ENCODE measurements at places on chromosomes 5 and 9.

- DNase-seq, result no peak
These were observed 170.2 kb upstream of the POU5F2 start for GRCh38 chr5:93911609-93912008.

GRCh38 chr9:32344551-32345182, 39.8 kb upstream of the ACO1 start:
- no peak for DNase-seq

- peak; percentile 39 for DNase-seq
These were observed 161.1 kb downstream of the MAST4 start for GRCh38 chr5:66757219-66757833.

DNA sequence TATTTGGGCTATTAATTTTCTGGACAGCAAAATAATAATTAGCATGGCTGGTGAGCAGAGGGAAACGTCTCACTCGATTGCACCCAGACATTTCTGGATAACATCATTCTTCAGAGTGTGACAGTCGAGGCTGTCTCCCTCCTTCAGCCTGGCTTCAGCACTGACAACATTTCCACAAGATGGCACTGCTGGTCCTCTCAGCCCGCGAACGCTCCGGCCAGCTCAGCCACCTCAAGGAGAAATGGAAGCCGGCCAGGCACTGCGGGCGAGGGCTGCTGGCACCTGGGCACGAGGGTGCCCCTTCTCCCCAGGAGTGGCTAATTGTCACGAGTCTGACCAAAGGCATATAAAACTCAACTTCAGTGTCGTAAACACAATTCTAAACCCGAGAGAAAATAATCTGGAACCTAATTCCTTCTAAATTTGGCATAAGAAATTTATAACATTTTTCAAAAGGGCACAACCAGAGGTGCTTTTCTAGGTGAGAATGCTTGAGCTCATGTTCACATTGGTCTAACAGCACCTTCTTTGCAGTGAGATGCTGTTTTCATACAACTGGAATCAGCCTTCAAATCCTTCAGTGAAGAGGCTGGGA, 65.9 kb downstream of the DAP start:
- no peak for DNase-seq

GRCh38 chr9:112858005-112858404, 32.7 kb downstream of the SLC46A2 start:
- DNase-seq, result no peak

DNA sequence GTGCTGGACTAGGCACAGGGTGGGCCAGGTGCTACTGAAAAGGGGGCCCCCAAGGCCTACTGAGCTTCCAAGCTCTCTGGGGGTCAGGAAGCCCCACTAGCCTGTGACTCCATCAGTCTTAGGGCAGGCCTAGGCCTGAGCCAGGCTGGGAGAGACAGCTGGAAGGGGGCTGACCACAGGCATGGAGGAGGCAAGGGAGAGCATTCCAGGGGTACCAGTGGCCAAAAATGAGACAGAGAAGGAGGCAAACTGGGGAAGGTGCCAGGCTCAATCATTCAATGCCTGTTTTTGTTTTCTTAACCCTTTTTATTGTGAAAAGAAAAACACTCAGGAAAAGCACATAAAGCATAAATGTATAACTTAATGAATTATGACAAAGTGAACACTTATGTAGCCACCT, 26.2 kb upstream of the TCF7 start:
- DNase-seq, result no peak

- no peak for DNase-seq
These were observed 23.7 kb downstream of the CSNK1G3 start for GRCh38 chr5:123535648-123536047.

DNA sequence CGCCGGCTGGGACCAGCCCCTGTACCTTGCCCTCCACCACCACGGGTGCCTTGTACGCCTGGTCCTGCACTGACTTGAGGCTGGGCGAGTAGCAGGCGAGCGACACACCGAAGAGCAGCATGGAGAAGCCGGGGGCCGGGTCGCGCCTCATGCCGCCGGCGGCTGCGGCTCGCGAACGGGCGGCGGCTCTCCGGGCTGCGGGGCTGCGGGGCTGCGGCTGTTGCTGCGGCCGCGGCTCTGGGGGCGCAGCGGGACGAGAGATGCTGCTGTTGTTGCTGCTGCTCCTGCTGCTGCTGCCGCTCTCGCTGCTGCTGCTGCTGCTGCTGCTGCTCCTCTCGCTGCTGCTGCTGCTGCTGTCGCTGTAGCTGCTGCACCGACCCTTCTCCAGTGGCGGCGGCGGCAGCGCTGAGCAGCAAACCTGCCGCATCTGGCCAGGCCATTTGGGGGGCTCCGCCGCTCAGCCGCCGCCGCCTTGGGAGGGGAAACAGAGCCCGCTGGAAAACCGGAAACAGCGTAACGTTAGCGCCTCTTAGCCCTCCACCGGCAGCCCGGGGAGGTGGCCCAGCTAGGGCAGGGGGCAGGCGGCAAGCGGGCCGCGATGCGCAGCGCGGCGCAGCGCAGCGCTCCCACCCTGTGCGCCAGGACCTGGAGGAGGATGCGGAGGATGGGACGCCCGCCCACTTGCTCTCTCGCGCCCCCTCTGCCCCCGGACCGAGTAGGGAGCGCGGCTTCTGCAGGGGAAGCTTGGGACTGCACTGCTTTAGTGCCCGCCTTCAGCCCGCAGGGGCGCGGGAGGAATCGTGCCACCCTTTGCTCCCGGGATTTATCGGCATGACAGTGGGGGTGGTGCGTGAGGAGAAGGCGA, at the start of gene NRG2:
Gene NRG2 (minus strand): TSS at position 657 of the 865 bp plus-strand sequence.
- peak; percentile 68 for DNase-seq

- DNase-seq, result no peak
These were observed 23.0 kb downstream of the SV2C start for GRCh38 chr5:76106149-76106548.

- no peak for DNase-seq
These were observed 162.6 kb upstream of the ADAMTS16 start for GRCh38 chr5:4977416-4978110.

DNA sequence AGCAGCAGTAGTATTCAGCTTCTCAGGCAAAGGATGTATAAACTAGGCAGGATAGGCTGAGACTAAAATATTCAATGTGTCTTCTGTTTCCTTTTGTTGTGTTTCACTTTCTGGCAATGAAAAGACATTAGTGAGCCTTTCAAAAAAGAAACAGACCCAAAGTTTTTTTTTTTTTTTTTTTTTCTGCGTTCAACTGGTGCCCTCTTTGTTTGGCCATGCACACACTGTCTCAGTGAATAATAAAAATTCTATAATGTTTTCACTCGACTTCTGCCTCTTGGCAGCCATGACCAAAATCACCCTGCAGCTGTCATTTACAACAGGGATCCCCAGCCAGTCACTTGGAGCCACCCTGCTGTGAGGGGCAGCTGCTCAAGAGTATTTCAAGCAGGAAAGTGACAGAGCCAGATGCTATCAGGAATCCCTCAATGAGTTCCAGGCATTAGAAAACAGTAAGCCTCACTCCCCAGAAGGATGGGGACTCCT, 44.0 kb upstream of the MAN2A1 start:
- no peak for DNase-seq

DNA sequence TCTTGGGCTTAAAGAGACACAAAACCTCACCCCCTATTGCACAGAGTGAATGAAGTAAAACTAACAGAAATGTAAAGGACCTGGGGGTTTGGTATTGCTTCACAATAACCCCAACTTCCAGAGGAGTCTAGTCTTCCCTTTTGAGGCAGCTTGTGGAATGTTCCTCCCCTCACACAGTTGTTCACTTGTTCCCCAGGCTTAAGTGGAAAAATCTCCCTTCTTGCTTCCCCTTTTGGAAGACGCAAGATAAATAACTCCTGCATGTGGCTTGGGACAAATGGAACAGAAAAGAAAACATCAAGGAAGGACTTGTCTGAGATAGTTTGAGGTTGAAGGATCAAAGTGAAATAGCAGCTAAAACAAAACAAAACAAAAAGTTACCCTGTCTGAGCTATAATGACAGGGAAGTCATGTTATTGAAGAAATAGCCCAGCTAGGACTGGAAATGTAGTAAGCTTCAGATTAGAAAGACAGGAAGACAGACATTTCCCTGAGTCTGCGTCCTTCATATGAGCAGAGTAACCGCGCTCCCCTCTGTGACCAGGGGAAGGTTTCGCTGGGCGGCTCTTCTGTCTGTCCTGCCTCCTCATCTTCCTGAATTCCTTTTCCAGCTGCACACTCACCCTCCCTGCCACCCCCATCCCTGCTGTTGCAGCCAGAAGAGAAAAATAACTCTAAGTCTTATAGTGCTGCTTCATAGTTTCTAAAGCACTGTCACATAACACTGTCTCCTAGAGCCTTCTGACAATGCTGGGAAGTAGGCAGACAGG, 8.8 kb downstream of the SPARC start:
- DNase-seq, result no peak

DNA sequence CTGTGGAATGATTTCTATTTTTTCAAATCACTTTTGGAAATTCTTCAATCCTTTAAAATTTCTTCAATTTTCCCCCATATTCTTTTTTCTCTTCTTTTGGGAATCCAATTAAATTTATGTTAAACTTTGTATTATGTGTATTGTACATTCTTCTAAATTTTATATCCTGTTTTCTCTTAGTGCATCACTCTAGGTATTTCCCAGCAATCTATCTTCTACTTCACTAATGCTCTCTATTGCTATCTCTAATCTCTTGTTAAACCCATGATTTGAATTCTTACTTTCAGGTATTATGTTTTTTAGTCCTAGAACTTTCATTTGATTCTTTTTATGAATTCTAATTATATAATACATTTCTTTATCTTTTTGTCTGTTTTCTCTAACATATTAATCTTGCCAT, 23.4 kb upstream of the SLC24A2 start:
- no peak for DNase-seq

GRCh38 chr9:126164796-126165525, 161.7 kb upstream of the MVB12B start:
- no peak for DNase-seq

GRCh38 chr5:25500635-25501034, 855.9 kb upstream of the CDH10 start:
- DNase-seq, result no peak

DNA sequence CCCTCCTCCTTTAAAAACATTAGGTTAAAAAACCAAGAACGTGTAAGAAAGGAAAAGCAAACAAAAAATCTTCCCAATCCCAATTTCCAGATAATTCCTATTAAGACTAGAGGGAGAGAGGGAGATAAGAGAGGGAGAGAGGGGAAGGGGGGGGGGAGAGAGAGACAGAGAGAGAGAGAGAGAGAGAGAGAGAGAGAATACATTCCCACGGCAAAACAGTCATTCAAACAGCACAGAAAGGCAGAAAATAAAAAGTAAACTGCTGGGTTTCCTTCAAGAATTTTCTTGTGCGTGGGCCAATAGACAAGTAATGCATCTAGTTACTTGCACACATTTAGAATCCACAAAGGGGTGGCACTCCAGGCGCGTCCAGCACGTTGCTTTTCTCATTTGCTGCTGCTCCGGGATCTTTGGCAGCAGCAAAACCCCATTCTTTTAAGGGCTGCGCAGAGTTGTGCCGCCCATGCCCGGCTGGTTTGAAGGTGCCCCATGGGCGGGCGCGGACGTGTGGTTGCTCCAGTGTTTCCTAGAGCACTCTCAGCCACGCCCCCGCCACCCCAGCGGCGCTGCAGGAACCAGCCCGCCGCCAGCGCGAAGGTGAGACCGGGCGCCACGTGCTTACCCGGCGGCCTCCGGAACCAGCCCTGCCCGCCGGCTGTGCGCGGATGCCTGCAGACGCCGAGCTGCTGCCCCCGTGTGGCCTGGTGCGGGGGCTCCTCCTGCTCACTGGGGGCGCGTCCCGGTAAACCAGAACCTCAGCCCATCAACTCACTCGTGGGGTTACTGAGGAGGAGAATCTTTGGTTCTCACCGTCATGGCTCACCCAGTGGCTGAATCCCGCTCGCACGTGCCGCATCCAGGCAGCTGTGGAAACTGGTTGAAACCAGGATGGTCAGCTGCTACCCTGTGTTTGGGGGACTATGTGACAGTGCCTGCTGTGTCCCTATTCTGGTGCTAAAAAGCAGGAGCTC, 44.6 kb downstream of the STC2 start:
- peak; percentile 80 for DNase-seq

DNA sequence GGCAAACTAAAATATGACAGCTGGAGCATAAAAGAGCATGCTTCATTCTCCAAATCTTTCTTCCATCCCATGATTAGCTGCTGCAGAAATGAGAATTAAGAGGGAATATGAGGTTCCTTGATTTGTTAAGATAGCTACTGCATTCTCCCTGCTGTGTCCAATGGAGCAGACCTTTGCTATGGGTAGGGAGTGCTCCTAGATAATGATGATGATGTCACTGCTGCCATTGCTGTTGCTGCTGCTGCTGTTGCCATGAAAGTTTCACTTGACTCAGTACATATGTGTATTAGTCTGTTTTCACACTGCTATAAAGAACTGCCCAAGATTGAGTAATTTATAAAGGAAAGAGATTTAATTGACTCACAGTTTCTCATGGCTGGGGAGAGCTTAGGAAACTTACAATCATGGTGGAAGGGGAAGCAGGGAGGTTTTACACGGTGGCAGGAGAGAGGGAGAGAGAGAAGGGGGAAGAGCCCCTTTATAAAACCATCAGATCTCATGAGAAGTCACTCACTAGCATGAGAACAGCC, 128.9 kb downstream of the INSYN2B start:
- DNase-seq, result no peak

DNA sequence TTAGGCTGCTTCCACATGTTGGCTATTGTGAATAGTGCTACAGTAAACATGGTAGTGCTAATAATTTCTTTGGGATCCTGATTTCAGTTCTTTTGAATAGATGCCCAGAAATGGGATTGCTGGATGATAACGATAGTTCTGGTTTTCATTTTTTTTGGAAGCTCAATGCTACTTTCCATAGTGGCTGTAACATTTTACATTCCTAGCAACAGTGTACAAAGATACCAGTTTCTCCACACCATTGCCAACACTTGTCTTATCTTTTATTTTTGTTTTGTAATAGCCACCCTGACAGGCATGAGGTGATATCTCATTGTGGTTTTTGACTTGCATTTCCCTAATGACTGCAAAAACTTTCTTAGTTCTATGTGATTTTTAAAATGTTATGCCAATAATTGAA, 68.8 kb upstream of the LRRC70 start:
- no peak for DNase-seq

GRCh38 chr9:112556497-112557442, 70.1 kb downstream of the KIAA1958 start:
- DNase-seq, result no peak

GRCh38 chr9:64773491-64773931, 511.5 kb downstream of the FOXD4L5 start:
- no peak for DNase-seq

- DNase-seq, result no peak
These were observed 512.3 kb upstream of the DAP start for GRCh38 chr5:11273180-11273903.

DNA sequence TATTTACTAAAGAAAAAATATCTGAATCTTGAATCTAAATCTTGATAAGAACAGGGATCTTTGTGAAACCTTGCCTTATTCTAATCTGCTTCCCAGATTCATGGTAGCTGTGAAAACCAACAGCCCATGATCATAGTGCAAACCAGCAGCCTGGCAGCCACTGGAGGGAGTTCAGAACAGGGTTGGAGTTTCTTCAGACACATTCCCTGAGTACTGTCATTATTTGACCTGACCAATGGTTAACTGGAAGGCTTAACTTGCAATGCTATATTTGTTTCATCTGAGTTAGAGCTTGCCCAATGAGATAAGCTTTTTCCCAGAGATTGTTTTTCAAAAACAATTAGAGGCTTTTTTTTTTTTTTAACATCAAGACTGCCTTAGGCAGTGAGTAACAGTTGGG, 47.8 kb downstream of the LOX start:
- DNase-seq, result no peak
